ENCODE measurements at places on chromosomes 6 and 20.

DNA sequence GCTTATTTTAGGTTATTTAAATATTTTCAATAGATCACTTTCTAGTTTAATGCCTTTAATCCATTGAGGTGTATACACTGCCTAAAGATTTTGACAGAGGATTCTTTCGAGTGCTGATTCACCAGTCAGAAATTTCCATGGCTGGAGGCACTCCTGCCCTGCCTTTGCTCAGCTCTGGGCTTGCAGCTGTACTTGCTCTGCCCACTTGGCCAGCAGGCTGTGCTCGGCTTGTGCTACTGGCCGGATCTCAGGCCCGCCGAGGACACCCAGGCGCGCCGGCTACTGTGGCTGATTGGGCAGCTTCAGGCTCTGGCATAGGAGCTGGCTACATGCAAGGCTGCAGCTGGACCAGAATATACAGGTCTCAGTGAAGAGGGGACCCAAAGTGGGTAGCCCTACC, 675.1 kb upstream of the MMS22L start:
- no peak for DNase-seq

- DNase-seq: no peak
Measured at GRCh38 chr6:14317387-14317970, 199.9 kb downstream of the CD83 start.

GRCh38 chr20:61762167-61762710, 303.4 kb downstream of the TAF4 start:
- DNase-seq: peak; percentile 3

DNA sequence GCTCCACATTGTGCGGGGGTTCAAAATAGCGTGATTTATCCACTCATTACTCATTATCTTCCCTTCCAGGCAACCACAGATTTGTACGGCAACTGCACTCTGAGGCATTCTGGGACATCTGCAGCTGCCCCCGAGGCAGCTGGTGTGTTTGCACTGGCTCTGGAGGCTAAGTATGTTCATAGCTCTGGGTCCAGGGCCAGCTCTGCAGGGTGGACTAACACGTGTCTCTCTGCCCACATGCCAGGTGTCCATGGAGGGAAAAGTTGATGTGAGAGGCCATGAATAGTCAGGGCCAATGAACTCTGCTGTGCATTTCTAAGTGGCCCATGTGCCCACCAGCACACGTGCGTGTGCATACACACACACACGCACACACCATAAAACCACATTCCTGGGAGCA, 74.9 kb downstream of the BFSP1 start:
- DNase-seq: peak; percentile 63

- DNase-seq: no peak
Measured at GRCh38 chr20:10502098-10502526, 67.0 kb downstream of the SLX4IP start.

- no peak for DNase-seq
Measured at GRCh38 chr6:136987526-136987925, 57.2 kb downstream of the IL20RA start.

DNA sequence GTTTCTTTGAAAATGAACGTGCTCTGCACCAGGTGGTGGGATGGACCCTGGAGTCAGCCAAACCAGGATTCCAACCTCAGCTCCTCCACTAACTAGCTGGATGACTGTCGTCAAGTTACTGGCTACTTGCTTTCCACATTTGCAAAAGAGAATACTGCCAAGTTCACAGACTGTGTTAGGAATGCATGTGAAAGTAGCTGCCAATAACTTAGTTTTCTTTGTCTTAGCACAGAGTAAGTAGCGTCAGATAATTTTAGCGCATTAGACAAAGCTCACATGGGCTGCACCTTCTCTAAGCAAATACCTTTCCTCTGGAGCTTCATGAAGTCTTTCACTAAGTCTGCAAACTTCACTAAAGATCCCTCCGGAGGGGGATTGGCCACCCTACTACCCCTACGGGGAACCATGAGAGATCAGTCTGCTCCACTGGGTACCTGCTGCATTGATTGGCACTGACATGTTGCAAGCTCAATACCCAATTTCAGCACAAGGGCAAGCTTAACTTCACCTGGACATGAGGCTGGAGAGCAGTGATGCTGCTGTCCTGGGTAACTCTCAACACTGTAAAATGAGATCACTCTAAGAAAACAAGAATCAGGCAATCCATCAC, 113.9 kb downstream of the MBOAT1 start:
- DNase-seq: no peak

GRCh38 chr6:144728804-144729203, 443.7 kb downstream of the UTRN start:
- DNase-seq: no peak

- no peak for DNase-seq
Measured at GRCh38 chr6:106360989-106361430, 493 bp downstream of the CRYBG1 start.

DNA sequence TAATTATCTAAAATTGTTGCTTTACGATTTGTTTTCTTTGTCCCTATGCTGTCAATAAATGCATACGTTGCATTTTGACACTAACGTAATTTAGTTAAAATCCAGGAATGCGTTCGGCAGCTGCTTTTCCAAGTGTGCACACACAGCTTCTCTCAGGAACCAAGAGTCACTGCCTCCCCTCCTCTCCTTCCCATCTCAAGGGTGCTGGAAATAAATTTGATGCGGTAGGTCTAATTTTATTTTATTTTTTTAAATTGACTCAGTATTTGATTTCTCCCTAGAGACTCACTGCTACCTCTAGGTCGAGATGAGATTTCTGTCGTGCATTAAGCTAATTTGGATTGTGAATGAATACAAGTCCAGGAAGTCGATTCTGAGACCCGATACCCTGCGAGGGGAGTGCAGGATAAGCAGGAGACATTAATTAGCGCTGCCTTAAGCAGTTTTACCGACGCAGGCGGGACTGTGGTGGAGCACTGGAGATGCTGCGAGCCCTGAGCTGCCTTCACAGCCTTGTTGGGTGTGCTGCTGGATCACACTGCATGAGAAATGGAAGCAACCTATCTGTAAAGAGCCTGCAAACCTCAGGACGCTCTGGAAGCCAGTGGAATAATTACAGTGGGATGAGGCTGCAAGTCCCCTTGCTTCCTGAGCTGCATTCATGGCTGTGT, 381.2 kb downstream of the C6orf118 start:
- no peak for DNase-seq

DNA sequence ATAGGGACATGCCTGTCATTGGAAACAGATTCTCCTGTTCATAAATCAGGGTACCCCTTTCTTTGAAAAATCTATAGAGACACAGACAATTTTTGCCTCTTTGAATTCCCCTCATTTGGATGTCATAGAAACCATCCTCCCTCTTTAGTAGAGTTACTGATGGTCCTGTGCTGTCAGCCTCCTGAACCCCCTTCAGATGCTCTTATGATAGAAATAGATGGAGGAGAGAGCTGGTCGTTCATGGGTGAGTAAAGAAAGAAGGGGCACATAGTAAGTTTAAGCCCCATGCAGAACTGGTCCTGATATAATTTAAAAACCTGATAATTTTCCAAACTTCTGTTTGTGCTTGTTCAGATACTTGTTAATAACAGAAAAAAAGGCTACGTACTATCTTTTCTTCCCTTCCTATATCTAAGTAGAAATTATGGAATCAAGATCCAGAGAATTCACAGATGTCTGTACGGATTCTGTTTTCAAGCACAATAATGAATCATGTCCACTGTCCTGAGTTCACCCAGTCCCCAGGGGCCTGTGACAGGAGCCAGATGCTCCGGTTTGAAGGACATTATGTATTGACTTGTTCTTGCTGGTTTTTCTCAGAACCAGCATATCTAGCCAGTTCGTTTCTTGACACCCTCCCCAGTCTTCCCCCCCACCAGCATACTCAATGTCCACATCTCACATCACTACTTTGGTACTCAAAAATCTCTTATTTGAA, 78.1 kb downstream of the NCOA7 start:
- DNase-seq: no peak

GRCh38 chr20:54284928-54285704, 77.2 kb downstream of the PFDN4 start:
- no peak for DNase-seq

- no peak for DNase-seq
Measured at GRCh38 chr20:42836339-42836738, 353.4 kb downstream of the PTPRT start.

DNA sequence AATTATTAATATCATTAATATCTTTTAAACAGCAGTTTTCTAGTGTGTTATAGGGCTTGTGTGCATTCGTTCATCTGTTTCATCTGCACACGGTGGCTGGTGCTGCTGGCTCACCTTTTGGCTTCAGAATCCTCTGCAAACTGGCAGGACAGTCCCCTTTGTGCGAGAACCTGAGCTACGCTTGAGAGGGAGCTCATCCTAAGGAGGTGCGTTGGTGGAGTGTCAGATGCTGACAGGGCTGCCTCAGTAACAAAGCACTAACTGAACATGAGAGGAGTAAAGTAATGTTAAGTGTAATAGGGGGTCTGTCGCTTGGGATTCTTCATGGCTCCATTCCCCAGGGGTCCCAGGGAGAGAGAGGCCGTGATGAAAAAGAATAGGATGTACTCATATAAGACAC, 22.4 kb downstream of the ELOVL2 start:
- no peak for DNase-seq

DNA sequence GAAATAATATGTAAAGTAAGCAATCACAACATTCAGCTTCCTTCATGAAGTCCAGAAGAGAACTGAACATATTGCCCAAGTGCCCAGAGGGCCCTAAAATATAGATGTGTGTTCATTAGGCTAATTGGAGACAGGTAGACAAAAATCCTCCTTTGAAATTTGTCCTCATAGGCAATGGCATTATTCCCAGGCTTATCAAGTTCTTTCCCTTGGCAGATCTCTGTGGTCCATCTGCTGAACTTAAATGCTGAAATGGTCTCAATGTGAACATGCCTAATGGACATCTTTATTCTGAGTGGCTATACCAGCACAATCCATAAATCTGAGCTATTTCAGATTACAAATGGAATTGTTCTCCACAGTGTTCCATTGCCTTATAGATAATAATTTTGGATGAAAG, 79.0 kb upstream of the BMP5 start:
- no peak for DNase-seq

- no peak for DNase-seq
Measured at GRCh38 chr6:107743311-107743710, 80.8 kb downstream of the SCML4 start.

DNA sequence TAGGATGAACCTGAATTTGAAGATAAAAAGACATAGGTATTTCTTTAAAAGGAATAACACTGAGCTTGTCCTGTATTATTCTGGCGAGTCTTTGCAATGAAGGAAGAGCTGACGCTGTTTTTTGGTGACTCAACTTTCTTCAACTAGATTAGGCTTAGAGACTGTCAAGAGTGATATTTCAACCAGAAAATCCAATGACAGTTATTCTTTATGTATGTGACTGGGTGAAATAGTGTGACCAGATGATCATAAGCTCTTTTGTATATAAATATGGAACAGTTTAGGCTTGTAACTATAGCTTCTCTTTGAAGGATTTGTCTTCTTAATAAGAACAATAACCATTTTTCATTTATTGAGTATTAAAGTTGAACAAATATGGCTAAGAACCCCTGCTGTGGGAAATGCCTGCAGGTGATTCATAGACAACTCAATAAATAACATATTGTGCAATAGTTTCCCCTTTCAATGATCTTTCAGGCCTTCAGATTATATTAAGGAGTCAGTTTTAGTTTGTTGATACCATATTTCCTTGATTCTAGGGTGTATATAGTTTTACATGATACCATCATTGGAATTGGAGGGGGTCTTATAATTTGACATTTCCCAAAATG, 265.6 kb upstream of the JAG1 start:
- no peak for DNase-seq

DNA sequence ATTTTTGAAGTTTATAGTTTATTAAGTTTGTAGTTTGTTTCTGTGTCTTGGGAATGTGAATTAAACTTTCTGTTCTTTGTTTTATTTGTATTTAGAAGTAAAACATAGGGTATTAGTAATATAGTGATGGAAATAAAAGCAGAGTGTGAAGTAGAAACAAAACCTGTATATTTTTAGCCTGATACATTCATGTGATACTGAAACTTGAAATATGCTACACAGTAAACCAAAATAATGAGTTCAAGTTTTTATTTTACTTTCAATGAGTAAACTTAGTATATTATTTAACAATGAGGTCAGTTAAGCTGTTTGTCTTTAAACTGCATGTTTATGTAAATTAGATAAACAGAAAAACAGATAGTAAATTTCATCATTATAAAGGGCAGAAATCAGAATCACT, 1592.6 kb downstream of the GRIK2 start:
- DNase-seq: no peak

DNA sequence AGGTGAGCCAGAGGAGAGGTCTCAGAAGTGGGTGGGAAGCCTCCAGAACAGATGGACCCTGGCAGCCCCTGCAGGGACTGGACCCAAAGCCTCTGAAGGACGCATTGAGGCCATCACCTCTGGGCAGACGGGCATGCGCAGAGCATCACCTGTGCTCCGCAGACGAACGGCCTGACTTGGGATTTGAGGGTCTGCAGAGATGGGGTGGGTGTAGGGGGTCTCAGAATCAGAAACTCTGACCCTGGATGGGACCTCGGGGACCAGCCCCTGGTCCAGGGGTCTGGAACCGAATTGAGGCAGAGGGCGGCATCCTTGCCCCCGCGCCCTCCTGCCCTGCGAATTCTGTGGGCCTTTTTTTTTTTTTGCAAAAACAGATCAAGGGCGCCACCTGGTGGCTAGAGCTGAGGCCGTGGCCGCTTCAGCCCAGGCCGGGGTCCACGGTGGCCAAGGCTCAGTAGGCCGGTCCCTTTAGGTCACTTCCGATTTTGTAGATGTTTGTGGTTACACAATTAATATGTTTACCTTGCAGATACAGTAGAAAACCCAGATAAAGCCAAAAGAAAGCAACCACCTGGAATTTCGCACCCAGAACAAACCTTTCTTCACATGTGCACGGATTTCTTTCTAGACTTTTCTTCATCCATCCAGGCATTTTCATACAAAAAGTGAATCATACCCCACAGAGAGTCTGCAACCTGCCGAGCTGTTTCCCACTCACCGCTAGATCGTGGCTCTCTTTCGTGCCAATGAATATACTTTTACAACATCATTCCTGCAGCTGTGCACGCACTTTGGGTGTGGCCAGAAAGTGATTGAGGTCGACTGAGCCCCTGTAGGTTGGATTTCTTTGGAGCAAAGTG, 25.9 kb downstream of the ZBP1 start:
- peak; percentile 63 for DNase-seq

DNA sequence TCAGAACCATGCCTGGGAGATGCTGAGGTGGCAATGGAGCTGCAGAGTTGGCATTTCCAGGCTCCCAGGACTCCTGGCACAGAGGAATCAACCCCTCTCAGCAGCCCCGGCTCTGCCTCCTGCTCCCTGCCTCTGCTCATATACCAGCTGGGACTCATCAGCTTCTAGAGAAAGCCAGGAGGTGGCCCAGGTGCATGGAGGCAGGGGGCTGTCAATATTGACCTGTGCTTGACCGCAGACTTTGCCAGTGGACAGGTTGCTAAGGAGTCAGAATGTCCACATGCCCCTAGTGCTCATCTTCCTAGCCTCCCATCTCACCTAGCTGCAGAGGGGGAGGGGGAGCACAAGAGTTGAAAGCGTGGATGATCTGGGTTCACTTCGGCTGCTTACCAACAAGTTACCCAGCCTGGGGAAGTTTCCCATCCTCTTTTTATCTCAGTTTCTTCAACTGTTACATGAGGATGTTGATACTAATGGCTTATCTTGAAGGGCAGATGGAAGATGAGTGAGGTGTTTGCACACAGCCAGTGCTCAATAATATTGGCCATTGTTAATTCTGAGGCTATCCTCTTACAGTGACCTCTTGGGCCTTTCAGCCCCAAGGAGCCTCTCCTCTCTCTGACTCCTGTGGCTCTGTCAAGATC, 9.2 kb upstream of the SCRT2 start:
- DNase-seq: no peak

- DNase-seq: no peak
Measured at GRCh38 chr6:52725143-52725534, 38.1 kb downstream of the GSTA2 start.
